ENCODE measurements at places on chromosomes 3 and 15. TPM values are rescaled to one million over a fixed set of nuclear protein-coding genes. Genes with fewer than 3 reads are reported as not detected.

The SPINT1 gene
- total RNA-seq = 12.2 TPM

DNA sequence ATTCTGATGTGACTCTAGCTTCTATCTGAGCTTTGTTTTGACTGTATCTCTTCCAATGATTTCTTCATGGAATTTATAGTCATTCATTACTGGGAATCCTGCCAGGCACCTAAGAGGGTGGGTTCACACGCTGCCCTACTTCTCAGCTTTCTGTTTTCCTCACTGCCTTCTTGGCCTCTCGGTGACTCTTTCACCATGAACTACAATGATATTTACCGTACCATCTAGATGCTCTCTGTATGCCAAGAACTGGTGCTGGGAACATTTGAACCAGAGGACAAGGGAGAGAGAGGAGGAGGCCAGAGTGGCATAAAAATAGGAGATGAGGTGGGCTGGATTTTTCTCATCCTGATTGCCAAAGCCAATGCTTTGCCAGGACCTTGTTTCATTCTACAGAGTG lies 280.0 kb upstream of the P2RY1 start:
- no peak for DNase-seq

- DNase-seq = no peak
Measured at GRCh38 chr15:64892847-64893403, 18.8 kb upstream of the ANKDD1A start.

GRCh38 chr3:109098079-109098644 lies 19.8 kb downstream of the MORC1 start:
- DNase-seq = no peak

- no peak for DNase-seq
Measured at GRCh38 chr15:62900071-62900802, 142.3 kb upstream of the TPM1 start.

GRCh38 chr3:78249294-78249693 lies 1209.4 kb downstream of the ROBO2 start:
- DNase-seq = no peak

The FOXL2NB gene
- total RNA-seq = not detected

DNA sequence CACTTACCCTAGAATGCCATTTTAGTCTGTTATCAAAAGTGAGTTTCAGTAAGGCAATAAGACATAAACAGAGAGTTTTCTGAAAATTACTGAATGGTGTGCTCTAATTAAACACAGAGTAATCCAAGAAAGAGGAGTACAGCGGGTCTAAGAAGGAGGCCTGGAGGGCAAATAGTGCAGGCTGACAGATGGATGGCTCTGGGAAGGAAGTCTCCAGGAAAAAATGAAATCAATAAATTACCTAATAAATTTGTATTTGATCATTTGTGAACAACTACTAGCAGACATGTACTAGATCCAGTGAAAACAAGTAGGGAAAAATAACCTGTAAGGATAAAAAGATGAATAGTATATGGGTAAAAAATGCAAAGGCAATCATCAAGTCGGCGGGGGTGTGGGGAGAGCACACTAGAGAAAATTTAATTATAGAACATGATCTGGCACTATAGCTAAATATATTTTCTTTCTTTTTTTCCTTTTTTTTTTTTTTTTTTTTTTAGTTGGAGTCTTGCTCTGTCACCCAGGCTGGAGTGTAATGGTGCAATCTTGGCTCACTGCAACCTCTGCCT lies 22.6 kb upstream of the GPD1L start:
- no peak for DNase-seq

DNA sequence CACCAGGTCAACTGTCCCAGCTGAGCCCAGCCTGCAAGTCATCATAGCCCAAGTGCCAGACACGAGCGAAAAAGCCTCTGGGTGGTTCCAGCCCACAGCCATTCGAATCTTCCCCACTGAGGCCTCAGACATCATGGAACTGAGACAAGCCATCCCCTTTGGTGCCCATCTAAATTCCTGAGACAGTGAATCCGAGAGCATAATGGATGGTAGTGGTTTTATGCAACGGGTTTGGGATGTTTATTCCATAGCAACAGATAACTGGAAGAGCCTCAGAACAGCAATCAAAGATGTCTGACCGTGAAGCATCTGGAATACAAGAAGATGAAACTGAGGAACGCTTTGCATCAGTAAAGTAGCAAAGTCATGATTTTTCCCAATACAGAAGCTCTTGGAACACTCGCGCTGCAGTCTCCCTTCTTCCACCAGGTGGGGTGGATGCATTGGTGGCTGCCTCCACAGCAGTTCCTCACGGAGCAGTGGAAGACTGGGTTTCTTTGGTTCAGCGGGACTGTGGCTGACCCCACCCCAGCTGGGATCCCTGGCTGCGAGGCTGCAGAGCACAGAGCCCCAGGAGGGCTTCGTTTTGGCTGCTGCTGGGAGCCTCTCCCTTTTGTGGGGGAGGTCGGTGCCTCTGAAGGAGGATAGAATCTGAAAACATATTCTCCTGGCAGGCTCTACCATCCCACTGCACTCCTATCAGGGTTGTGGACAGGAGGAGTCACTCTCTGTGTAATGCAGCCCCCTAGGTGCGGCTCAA lies 26.4 kb upstream of the PDE8A start:
- peak; percentile 40 for DNase-seq

- DNase-seq = no peak
Measured at GRCh38 chr3:115187149-115187757, 40.2 kb upstream of the ZBTB20 start.

- no peak for DNase-seq
Measured at GRCh38 chr3:149891621-149892020, 78.6 kb downstream of the RNF13 start.

The STARD5 gene
- total RNA-seq = 2.8 TPM

DNA sequence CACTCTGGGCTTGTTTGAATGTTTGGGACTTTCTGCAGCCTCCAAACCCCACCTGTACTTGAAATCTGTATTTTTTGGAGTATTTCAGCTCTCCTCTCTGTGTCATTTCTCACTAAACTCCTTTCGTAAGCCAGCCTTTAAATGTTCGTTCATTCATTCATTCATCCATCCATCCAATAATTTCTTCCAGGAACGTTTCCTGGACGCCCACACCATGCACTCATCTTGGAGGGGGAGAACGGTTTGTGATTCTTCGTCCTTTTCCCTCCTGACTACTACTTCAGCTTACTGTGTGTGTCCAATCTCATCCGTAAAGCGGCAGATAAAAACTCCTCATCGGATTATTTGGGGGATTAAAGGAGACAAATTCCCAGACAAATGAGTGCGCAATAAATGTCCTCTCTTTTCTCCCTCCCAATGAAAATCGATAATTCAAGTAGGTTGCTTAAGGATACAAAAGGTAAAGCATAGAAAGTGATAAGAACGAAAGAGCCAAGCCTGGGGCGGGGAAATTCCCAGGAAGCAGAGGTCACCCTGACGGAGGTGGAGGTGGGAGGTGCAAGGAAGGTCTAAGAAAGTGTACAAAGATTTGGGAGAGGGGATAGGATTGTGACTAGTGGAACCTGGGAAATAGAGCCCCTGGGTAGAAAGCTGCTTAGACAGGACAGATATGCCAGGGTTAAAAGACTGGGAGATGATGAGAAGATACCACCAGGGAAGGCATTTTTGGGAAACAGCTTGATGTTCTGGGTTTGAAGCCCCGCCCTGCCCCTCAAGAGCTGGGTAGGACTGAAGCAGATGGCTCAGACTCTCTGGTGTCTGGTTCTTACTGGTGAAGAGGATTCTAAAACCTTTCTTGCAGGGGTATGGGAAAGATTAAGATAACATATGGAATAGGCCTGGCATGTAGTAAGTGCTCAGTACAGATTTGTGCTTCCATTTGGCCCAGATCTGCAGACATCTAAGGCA lies 896 bp upstream of the KLHL25 start:
- DNase-seq = no peak

GRCh38 chr3:196949285-196949619 lies 6.9 kb upstream of the NCBP2 start:
- no peak for DNase-seq

DNA sequence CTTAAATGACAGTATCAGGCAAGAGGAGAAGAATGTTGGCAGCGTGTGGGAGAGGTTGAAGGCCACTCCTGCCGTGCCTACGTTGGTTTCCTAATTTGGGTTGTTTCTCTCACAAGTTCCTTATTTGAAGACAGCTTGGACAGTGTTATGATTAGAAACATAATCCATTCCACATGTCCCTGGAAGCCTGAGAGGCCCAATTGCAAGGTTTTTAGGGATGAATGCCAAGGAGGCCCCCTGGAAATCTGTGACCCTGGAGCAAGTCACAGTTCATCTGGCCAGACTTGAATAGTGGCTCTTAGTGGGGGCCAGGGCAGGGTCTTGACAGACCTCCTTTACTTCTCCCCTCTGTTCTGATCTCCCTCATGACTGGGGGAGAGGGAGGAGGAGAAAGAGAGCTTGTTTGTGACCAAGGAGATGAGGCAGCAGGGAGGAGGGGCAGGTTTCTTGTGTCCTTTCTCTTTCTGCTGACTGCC lies 584.4 kb upstream of the TBL1XR1 start:
- no peak for DNase-seq

The GPR62 gene
- total RNA-seq = not detected

GRCh38 chr15:84764585-84764984 lies 16.2 kb downstream of the ZNF592 start:
- DNase-seq = no peak

- DNase-seq = no peak
Measured at GRCh38 chr15:65805019-65805745, 13.1 kb upstream of the DENND4A start.

DNA sequence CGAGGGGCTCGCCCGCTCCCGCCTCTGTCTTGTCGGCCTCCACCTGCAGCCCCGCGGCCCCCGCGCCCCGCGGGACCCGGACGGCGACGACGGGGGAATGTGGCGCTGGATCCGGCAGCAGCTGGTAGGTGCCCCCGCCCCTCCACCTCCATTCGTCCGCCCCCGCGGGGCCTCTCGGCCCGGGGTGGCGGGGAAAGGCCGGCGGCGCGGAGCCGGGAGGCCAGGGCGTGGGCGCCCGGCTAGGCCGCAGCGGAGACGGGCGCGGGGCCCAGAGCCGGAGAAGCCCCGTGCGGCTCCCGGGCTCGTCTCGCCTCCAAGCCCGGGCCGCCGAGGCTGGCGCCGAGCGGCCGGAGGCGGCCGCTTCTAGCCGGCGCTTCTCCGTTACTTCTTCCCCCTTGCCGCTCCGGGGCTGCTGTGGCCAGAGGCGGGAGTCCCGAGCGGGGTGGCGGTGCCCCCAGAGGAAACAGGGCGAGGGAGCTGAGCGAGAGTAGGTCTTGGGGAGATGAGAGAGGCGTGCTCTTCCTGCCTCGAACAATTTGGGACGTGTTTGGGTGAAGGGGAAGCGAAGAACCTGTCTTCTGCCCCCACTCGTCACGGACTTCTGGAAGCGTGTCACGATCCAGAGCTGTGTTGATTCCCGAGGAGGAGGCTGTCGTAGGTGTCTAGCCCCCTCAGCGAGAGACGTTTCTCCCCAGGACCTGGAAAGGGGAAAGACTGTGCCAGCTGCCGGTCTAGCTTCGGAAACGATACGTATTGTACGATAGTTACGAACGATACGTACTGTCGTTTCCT lies 555 bp downstream of the ATP11B start:
- DNase-seq = peak; percentile 44

DNA sequence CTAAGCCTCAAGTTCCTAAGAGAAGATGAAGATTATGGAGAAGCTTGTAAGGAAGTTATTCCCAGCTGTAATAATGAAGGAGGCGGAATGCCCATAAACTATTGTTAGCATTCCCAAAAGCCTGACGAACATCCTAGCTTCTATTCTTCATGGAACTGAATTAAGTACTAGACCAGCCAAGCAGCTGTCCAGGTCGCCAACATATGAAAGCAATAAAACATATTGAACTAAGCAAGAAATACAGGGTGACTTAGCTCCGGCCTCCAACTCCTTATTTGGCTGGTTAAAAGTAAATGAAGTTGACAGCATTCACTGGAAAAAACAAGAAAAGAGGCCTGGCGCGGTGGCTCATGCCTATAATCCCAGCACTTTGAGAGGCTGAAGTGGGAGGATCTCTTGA lies 174.0 kb upstream of the TPM1 start:
- DNase-seq = no peak

- no peak for DNase-seq
Measured at GRCh38 chr15:65059931-65060596, 7.7 kb downstream of the RASL12 start.

GRCh38 chr3:535566-536416 lies 339.2 kb downstream of the CHL1 start:
- no peak for DNase-seq

- DNase-seq = no peak
Measured at GRCh38 chr3:188539631-188540194, 385.8 kb downstream of the LPP start.

DNA sequence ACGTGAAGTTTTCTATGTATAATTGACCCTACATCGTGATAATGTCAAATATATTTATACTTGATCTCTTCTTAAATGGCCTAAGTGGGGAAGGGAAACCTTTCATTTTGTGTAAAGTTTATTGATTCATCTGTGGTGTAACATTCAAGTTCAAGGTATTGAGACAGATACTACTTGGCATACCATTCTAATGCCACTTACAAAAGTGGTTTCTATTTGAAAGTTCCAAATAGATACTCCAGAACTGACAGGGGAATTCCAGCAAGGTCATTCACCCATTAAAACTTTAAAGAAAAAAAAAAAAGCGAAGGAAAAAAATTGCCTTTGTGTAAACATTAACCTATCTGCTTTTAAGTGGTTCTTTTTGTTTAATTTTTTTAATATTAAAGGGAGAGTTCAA lies 45.3 kb upstream of the MAP3K13 start:
- DNase-seq = no peak

- DNase-seq = no peak
Measured at GRCh38 chr3:13147344-13147743, 74.1 kb upstream of the IQSEC1 start.

GRCh38 chr3:140753865-140754754 lies 76.2 kb downstream of the TRIM42 start:
- DNase-seq = no peak

GRCh38 chr3:105480768-105481167 lies 114.1 kb downstream of the ALCAM start:
- DNase-seq = no peak

DNA sequence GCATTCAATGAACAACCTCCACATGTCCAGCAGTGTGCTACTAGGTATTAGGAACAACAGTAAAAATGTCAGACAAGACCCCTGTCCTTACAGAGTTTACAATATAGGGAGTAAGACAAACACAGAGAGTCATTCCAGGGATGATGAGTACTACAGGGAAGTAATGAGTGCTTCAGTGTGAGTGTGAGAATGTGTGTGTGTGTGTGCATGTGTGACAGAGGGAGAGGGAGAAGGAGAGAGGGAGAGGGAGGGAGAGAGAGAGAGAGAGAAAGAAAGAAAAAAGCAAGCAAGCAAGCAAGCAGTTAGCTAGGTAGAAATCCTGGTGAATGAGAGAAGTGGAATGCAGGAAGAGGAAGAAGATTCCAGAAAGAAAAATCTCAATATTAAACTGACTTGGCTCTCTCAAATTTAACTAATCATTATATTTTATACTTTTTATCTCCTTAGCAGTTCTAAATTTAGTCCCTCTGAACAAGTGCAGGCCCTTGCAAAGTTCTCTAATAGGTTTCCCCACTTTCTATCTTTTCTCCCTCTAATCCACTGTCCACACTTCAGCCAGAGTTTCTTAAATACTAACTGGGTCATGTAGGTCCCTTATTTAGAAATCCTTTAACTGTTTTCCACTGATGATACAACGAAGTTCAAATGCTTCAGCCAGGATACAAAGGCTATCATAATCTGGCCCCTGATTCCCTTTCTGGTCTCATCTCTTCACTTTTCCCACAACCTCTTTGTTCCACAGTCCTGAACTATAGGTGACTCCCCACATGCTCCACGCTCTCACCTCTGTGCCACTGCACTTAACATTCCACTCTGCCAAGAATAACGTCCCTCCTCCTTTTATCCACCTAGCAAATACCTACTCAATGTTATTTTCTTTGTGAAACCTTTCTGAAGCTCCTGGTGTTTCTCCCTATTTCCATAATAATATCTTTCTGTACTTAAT lies 10.3 kb downstream of the DCBLD2 start:
- no peak for DNase-seq

The C3orf18 gene
- 9.0 TPM for total RNA-seq

The STOML1 gene
- total RNA-seq = 17.9 TPM
